RCC 7860 (cell line): ENCODE measurements at places on chromosomes 7 and 10.

DNA sequence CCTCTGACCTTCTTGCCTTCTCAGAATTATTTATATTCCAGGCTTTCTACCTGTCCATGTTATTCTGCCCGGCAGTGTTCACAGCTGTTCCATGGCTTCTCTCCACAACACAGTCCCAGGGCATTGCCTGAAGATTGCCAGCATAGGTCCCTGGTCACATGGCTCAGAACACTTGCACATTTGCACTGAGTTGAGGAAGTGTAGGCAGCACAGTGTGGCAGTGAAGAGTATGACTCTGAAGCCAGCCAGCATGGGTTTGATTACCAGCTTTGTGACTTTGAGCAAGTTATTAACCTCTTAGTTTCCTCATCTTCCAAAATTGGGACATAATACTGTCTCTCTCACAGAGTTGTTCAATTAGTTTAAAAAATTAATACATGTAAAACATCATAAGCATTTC lies 73.2 kb upstream of the NEUROD6 start:
- no peak for DNase-seq

- no peak for DNase-seq
Observed at GRCh38 chr10:24434961-24435360, 226.0 kb downstream of the KIAA1217 start.

DNA sequence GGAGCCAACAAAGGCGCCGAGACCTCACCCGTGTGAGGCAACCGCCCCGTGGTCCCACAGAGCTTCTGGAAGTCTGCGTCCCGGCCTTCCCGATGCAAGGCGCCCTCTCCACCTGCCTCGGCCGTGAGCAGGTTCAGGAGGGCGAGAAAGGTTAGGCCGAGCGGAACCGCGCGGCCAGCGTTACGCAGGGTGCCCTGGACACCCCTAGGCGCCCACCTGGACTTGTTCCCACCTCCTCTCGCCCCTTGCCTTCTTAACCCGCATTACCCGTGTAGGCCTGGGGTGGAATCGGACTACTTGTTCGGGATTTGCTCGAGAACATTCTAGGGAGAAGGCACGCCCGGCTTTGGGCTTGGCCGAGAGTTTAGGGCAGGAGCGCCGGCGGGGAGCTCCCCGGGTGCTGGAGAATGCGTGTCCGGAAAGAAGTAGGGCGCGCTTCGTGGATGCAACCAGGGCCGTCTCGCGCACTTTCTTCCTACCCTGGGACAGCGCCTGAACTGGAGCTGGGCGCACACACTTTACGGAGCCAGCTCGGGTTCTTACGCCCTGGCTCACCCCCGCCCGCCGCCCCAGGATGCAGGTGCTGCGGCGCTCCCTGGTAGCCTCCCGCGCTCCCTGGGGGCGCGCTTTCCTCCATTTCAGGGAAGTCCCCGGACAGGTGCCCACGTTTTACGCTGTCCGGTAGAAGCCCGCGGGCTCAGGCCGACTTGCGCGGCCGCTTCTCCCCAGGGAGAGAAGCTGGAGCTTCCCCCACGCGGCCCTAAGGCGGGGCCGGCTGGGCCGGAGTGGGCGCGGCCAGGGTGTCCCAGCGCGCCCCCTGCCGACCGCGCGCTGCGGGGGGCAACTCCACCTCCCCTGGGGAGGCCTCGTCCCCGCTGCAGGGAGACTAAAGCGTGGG lies 74.5 kb downstream of the INSIG1 start:
- no peak for DNase-seq

- no peak for DNase-seq
Observed at GRCh38 chr10:116792817-116793216, 50.5 kb upstream of the HSPA12A start.

- DNase-seq: no peak
Observed at GRCh38 chr7:37173670-37174069, 275.0 kb downstream of the ELMO1 start.
